Left kidney (tissue), 8 donors: ENCODE measurements at places on chromosomes 5 and 9. TPM values are rescaled to one million over a fixed set of nuclear protein-coding genes. Genes with fewer than 3 reads are reported as not detected.

DNA sequence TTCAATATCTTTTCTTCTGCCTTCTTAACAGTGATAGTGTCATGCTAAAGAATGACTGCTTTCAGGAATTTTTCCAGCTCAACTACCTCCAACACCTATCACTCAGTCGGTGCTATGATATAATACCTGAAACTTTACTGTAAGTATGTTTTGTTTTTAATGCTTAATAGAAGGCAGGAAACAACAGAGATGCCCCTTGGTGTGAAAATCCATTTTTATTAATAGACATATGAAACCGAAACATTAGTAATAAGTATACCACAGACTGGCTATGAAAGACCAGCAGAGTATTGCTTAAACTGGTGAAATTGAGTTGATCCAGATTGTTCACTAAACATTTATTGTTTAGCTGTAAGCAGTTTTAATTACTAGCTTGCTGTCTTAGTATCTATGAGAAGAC is 25.2 kb downstream of the SKP2 start:
- no peak for DNase-seq

DNA sequence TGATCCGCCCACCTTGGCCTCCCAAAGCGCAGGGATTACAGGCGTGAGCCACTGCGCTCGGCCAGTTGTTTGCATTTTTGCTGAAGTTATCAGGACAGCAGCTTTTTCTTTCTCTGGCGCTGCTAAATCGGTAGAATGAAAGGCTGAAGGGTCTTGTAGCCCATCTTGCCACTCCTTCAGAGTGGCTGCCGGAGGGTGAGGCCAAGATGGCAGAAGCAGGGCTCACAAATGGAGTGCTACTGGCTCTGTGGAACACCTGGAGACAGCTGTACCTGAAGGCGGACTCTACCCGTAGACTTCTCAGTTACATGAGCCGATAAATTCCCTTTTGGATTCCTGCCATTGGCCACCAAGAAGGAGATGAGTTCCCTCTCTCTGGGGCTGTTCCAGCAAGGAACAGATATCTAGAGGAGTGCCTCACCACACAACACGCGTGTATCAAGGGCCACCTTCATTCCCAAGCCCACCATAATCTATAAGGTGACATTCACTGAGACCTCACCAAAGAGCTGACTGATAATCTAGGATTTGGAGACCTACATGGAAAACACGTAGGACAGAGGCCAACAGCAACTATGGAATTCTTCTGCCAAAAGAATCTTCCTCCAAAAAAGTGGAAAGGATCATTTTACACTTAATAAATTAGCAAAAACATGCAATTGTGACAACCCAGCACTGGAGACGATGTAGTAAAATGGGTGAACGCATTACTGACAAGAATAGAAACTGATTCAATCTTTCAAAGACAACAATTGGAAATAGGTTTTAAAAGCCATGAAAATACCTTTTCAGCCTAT is 21.8 kb downstream of the STK10 start:
- no peak for DNase-seq

DNA sequence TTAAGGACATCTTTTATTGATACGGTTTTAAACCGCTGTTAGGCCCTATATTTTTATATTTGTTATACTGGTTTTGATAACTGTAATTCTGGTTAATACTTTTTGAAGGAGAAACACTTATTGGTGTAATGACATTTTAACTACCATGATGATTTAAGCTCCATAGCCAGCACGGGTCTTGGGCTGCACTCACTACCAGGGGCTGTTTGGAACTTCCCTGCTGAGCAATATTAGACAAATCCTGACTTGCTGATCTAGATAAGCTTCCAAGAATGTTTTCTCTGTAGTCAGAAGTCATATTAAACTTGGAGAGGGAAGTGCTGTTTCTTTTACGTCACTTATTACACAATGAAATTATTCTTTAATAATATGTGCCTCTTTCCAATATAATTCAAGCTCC is 540.0 kb upstream of the GRAMD2B start:
- no peak for DNase-seq

DNA sequence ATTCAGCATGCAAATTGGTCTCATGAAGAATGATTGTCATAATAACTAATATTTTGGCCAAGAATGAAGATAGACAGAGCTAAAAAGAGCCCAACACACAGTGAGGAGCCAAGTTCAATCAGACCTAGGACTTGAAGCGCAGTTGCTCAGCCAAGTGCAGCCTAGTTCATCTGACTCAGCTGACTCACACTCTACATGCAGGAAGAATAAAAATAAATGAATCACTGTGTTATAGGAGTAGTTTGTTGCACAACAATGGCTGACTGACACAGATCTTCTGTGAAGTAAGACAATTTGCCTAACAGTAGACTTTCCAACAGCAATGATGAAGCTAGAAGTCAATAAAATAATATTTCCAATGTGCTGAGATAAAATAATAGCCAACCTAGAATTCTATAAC is 261.5 kb downstream of the CEMIP2 start:
- no peak for DNase-seq

DNA sequence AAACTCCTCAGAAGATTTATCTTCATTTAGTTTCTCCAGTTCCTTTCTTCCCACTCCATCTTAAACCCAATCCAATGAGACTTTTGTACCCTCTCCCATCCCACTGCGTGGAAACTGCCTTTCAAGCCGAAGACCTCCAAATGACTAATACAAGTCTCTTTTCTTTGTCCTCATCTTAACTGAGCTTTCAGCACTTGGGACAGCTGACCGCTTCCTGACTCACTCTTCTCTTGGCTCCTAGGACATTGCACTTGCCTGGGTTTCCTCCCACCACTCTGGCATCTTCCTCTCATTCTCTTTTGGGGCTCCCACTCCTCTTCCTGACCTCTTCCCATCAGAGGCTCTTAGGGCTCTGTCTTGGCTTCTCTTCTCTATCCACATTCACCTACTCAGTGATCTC is 243.7 kb downstream of the HSPA4 start:
- DNase-seq = no peak

DNA sequence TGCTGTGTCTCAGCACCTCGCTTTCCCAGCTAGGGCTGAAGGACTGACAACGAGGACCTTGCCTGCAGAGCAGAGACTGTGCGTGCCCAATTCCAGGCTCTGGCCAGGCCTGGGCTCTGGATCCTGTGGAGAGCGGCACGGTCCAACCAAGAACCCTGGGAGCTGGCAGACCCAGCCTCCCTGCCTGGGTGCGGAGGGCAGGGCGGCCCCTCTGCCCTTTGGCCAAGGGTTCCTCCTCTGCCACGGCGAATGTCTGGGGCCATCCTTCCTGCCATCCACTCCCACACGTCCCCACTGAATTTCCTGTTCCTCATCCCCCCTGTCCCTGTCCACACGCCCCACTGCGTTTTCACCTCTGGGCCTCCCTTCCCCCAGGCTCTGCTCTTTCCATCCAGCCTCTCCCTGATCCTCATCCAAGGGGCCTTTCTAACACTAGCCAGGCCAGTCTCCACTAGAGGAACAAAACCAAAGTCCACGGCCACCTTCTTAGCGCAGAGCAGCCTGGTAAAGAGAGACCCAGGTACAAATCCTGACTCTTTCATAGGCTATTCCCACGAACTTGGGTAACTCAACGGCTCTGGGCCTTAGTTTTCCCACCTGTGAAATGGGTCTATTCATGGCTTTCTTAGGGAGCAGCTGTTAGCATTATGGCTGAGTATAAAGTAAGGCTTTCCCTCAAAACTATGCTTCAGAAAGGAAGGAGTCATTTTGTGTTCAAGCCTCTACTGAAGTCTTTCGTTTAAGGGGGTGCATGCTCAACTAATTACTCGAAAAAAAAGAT is 95.5 kb upstream of the PHYKPL start:
- DNase-seq = no peak

DNA sequence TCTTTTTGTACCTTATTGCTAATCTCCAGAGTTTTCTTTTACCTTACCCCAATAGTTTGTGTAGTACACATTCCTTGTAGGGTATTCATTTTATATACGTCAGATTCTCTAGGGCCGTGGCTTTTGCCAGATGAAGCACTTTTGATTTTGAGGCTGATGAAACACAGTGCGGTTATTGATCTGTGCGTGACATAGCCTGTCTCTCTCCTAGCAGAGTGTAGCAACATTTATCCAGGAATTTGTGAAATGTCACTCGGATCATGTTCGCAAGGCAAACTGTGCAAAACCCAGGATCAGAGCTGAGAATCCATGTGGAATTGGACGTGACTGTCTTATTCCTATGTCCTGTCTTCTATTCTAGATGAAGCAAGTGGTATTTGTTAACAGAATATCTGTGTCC is 142.0 kb upstream of the SH3GL2 start:
- DNase-seq = no peak

GRCh38 chr5:77223653-77224052 is 13.2 kb downstream of the PDE8B start:
- DNase-seq = no peak

DNA sequence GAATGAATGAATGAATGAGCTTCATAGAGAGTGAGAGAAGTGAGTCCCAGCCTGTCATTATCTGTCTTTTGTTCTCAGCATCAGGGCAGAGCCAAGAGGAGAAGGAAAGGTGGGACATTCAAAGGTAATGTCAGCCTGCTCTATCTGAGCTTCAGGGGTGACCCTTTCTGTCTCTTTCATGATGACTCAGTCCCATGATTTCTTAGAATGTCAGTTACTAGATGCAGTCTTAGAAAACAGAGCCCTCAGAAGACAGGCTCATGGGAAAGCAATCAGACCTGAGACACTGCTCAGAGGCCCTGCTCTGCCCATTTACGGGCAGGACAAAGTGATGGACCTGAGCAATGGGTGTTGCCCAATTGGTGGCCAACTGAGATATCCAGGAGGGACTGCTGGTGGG is 1.1 kb downstream of the SPATA31D1 start:
- DNase-seq = no peak

GRCh38 chr5:54615381-54615780 is 97.8 kb downstream of the SNX18 start:
- no peak for DNase-seq

DNA sequence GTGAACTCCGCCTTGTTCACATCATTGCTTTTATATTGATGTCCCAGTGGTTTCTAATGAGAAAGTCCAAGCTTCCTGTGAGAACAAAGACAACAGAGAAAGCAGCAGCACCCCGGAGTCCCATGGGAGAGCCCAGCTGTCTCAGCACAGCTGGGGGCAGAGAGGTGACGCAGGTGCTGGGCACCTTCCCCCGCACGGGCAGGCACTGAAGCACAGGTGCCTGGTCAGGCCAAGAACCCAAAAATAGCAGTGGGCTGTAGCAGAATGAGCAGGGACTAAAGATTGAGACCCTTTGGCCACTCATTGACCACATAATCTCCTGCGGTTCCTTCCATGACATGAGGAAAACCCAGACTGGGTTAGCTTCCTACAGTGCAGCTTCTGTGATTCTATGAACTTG is 18.8 kb downstream of the SRD5A1 start:
- no peak for DNase-seq

GRCh38 chr9:130451509-130452388 is 7.0 kb downstream of the ASS1 start:
- DNase-seq = peak; percentile 93

GRCh38 chr5:60809891-60810425 is 34.1 kb downstream of the ELOVL7 start:
- DNase-seq = no peak

GRCh38 chr9:130050462-130050861 is 3.2 kb upstream of the GPR107 start:
- DNase-seq = no peak

GRCh38 chr9:32344551-32345182 is 39.8 kb upstream of the ACO1 start:
- no peak for DNase-seq

- DNase-seq = no peak
Measured at GRCh38 chr5:151691706-151692105, 5.0 kb upstream of the SPARC start.

DNA sequence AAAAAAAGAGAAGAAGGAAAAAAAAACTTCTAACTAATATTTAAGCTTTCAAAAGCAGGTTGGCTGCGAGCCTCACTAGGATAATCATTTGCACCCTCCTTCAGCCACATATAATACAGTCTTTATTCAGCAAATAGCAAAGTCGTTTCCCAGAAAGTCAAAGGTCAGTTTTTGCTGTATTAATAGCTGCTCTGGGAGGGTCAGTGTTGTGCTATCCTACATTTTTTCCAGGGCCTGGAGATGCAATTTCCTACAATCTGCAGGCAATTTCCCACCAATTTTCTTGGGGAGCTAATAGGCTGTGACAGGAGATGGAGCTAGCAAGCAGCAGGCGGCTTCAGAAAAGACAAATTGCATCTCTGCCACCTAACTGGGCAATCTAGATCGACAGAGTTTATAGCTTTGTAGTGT is 136.8 kb downstream of the TLE1 start:
- no peak for DNase-seq

DNA sequence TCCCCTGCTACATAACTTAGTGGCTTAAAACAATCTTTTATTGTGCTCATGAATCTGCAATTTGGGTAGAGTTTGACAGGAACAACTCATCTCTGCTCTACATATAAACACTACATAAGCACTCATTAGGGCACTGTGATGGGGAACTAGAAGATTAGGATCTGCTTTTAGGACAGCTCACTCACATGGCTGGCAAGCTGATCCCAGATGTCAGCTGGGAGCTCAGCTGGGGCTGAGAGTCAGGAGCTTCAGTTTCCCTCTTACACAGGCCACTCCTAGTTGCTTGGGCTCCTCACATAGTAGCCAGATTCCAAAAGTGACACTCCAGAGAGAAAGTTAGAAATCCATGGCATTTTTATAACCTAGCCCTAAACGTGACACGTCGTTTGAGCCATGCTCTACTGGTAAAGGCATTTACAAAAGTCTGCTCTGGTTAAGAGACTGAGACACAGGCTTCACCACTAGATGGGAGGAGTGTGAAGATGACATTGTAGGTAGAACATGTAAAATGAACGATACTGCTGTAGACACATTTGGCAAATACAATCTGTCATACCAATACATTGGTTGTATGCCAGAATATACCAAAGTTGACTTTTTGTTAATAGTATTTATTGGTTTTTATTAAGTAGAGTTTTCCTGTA is 23.6 kb downstream of the SCAI start:
- DNase-seq = no peak

DNA sequence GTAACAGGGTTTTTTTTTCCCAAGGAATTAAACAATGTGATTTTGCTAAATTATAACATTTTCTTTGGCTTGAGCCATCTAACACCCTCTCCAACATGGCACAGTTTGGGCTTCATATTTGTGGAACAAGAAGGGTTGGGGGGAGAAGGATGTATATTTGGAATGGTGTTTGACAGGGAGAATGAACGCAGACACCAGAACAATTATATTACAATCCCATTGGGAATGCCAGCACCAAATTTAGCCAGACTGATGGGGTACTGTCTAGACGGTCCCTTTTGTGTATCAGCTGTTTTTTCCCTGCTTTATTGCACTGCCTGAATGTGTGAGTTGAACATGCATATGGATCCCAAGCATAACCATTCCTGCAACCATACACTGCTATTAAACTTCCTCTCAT is 130.9 kb upstream of the TMEM161B start:
- DNase-seq = no peak

Gene APC
- polyA plus RNA-seq = 35.3 TPM

Gene SPINK6
- not detected for polyA plus RNA-seq

Gene SYNPO
- 85.9 TPM for polyA plus RNA-seq

Gene WNT8A
- polyA plus RNA-seq = 0.15 TPM

Gene ZBED3
- 40.3 TPM for polyA plus RNA-seq
